ENCODE measurements at places on chromosomes 1 and 21.

DNA sequence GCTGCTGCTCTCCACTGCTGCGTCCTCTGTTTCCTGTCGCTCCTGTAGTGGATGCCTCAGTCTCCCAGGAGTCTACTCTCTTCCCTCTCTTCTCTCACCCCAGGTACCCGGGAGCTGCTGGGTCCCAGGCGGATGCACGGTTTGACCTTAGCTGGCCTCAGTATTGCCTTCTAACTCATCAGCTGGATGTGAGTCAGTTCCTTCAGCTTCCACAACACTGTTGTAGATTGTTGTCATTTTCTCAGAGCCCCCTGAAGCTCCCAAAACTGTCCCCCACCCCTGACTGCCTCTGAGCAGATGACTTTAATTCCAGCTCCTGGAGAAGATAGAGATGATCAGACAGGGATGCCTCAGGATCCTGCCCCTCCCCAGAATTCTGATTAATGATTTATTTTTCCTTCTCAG is 7.2 kb downstream of the CNIH3 start:
- H3K4me3 ChIP-seq: peak overlapping the region; percentile 69
- H3K27me3 ChIP-seq: peaks cover 57% of the 10 kb centered on the region
- no peak for DNase-seq
- H3K36me3 ChIP-seq: peaks cover 12% of the 10 kb centered on the region

DNA sequence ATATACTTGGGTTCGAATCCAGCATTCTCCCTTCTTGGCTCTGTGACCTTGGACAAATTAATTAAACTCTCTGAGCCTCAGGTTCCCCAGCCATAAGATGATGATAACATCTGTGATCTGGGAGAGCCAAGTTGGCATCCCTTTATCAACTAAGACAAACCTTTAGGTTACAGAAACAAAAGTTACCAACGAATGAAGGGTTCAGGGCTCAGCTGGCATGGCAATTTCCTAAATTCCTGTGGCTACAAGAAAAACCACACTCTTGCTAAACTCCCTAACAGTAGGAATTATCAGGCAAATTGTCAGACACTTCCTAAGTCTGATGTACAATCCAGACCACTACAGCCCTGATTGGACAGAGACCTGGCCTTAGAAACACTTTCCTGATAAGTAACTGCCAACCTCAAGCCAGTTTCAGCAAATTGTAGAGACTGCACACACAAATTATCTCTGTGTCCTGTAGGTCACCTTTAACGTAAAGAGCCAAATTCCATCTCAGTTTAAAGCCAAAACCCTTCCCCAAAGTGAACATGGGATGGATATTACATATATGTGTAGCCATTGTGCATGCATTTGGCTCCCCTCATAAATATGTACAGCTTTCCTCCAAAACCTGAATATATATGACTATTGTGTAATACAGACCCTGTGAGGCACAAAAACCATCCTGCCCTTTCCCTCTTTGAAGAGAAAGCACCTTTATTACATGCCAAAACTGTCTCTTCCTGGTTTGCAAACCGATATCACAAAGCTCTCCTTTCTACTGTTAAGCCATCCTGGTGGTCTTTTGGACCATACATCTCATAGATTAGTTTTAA is 39.5 kb upstream of the EDARADD start:
- peaks cover 8% of the 10 kb centered on the region for H3K27me3 ChIP-seq
- no peak overlapping the region for H3K4me3 ChIP-seq
- no peak for DNase-seq
- H3K36me3 ChIP-seq: no peaks in the 10 kb centered on the region
- H3K27ac ChIP-seq: no peak overlapping the region

- DNase-seq: no peak
- H3K27me3 ChIP-seq: peaks cover 38% of the 10 kb centered on the region
- peaks cover 3% of the 10 kb centered on the region for H3K4me1 ChIP-seq
- no peak within 1 kb of the TSS for H3K4me3 ChIP-seq
- H3K36me3 ChIP-seq: no peaks in the 10 kb centered on the region
Measured at GRCh38 chr1:78490861-78491450, at the start of gene PTGFR. Gene PTGFR, plus strand, starts transcription at chr1:78490974. Its CDS starts 1,770 bp downstream, at chr1:78492744.

GRCh38 chr1:183569141-183569540 is 21.1 kb downstream of the NCF2 start:
- no peak overlapping the region for H3K27ac ChIP-seq
- H3K4me1 ChIP-seq: peaks cover 10% of the 10 kb centered on the region

- no peak overlapping the region for H3K27ac ChIP-seq
- H3K36me3 ChIP-seq: no peaks in the 10 kb centered on the region
- H3K4me1 ChIP-seq: peaks cover 13% of the 10 kb centered on the region
- H3K27me3 ChIP-seq: peaks cover 7% of the 10 kb centered on the region
- H3K4me3 ChIP-seq: no peak overlapping the region
Measured at GRCh38 chr1:227793079-227793947, 22.2 kb upstream of the PRSS38 start.

- H3K27me3 ChIP-seq: peaks cover 5% of the 10 kb centered on the region
- H3K4me3 ChIP-seq: no peak overlapping the region
- H3K4me1 ChIP-seq: no peaks in the 10 kb centered on the region
- DNase-seq: no peak
- H3K36me3 ChIP-seq: no peaks in the 10 kb centered on the region
Measured at GRCh38 chr1:222104694-222105392, 363.0 kb upstream of the DUSP10 start.

DNA sequence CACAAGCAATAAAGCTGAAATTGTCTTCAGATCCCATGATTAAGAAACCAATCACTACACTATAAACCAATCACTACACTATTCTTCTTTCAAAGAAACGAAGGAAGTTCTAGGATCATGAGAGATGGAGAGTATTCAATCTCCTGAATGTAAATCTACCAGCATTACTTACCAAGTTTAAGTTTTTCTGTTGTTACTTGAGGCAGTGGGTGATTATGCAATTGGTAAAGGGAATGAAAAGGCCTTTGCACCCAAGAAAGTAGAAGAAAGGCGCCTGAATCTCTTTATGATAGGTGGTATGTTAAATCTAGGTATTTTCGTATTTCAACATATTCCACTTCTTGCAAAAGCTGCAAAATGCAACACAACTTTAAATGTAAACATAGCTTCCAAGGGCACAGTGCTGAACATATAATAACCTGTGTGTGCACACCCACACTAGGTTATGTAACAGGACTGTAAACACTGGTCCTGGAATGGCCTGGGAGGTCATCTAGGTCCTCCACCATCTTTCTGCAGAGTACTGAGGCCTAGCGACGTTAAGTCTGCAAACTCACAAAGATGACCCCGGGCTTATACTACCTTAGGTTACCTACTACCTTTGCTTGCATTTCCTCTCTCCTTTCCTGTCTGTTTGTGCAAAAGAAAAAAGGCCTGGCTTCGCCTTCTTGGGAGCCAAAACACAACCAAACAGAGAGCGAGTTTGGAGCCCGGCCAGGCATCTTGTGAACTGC is 1.1 kb upstream of the UAP1 start:
- no peaks in the 10 kb centered on the region for H3K36me3 ChIP-seq
- peak overlapping the region; percentile 95 for H3K27ac ChIP-seq
- peak overlapping the region; percentile 91 for H3K4me3 ChIP-seq
- DNase-seq: no peak
- H3K4me1 ChIP-seq: peaks cover 35% of the 10 kb centered on the region
- no peaks in the 10 kb centered on the region for H3K27me3 ChIP-seq

- no peaks in the 10 kb centered on the region for H3K4me1 ChIP-seq
- H3K36me3 ChIP-seq: no peaks in the 10 kb centered on the region
- H3K4me3 ChIP-seq: no peak overlapping the region
- H3K27ac ChIP-seq: no peak overlapping the region
- no peaks in the 10 kb centered on the region for H3K27me3 ChIP-seq
- no peak for DNase-seq
Measured at GRCh38 chr1:189616893-189617292, 860.8 kb downstream of the BRINP3 start.

- H3K27ac ChIP-seq: peak overlapping the region; percentile 72
- no peaks in the 10 kb centered on the region for H3K27me3 ChIP-seq
- DNase-seq: no peak
- no peak overlapping the region for H3K4me3 ChIP-seq
Measured at GRCh38 chr1:36269408-36269838, 36.7 kb upstream of the SH3D21 start.

DNA sequence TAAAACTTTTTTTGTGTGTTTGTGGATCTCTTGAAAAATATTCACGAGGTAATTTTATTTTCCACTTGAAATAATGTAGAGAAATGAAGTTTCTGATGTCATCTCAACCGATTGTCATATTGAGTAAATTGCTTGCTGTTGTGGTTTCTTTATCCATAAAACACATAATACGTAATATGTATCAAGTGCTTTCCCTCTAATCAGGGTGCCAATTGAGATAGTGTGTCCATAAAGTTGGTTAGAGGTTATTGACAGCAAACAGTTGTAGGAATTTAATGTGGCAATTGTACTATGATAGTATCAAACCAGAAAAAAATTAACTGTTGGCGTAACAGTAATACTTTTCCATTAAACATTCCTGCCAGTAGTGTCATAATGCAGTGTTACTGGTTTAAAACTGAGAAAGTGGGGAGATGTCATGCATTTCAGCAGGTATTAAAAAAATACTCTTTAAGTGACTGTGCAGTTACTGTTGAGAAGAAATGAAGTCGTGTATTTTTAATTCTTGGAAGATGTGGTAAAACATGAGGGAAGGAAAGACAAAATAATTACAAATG is 38.3 kb downstream of the USP25 start:
- H3K4me3 ChIP-seq: no peak overlapping the region
- no peak for DNase-seq

DNA sequence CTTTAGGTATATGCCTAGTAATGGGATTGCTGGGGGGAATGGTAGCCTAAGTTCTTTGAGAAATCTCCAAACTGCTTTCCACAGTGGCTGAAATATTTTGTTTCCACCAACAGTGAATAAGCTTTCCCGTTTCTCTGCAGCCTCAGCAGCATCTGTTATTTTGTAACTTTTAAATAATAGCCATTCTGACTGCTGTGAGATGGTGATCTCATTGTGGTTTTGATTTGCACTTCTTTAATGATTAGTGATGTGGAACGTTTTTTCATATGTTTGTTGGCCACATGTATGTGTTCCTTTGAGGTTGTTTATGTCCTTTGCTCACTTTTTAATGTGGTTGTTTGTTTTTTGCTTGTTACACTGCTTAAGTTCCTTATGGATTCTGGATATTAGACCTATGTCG is 237.4 kb downstream of the CENPF start:
- no peaks in the 10 kb centered on the region for H3K4me1 ChIP-seq
- H3K36me3 ChIP-seq: no peaks in the 10 kb centered on the region
- H3K4me3 ChIP-seq: no peak overlapping the region
- DNase-seq: no peak
- peaks cover 2% of the 10 kb centered on the region for H3K27me3 ChIP-seq
- no peak overlapping the region for H3K27ac ChIP-seq

DNA sequence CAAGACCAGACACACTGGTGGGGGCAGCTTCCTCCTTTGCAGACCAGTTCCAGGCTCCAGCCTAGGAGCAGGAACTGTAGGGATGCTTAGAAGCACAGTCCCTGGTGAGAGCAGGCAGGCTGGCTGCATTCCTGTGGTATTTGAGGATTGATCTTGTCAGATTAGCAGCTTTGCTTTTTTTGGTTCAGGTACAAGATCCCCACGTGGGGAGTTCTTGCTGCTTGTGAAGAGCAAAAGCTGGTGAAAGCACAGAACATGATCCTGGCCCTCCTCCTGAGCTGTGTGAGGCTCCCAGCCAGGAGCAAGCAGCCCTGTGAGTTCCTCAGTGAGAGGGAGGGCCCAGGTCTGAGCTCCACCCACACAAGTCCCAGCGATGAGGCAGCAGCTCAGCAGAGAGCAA is 75.3 kb upstream of the ARTN start:
- H3K4me3 ChIP-seq: no peak overlapping the region
- H3K4me1 ChIP-seq: peaks cover 10% of the 10 kb centered on the region
- no peak for DNase-seq
- H3K27me3 ChIP-seq: no peaks in the 10 kb centered on the region

DNA sequence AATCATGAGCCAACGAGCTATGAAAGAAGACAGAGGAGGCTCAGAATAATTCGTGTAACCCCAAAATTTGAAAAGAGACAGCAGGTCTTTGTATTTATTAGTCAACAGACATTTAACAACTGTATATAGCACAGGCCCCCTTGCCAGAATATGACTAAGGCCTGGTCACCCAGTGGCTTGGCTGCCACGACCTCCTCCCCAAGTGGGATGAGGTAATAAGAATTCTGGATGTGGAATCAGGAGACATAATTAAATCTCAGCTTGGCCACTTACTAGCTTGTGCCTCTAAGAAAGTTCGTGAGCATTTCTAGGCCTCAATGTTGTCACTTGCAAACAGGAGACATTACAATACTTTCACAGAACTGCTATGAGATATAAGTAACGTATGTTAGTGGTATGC is 134.2 kb upstream of the TNFSF4 start:
- peaks cover 4% of the 10 kb centered on the region for H3K36me3 ChIP-seq
- no peaks in the 10 kb centered on the region for H3K27me3 ChIP-seq
- H3K4me1 ChIP-seq: no peaks in the 10 kb centered on the region
- no peak overlapping the region for H3K27ac ChIP-seq

DNA sequence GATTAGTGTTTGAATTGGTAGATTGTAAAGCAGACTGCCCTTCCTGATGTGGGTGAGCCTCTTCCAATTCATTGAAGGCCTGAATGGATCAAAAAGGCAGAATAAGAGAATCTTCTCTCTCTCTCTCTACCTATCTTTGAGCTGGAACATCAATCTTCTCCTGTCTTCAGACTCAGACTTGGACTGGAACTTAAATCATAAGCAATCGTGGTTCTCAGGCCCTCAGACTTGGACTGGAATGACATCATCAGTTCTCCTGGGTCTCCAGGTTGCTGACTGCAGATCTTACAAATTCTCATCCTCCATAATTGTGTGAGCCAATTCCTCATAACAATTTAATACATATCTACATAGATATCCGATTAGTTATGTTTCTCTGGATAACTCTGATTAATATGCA is 66.8 kb downstream of the IER5 start:
- no peaks in the 10 kb centered on the region for H3K27me3 ChIP-seq
- no peak overlapping the region for H3K27ac ChIP-seq
- peaks cover 54% of the 10 kb centered on the region for H3K4me1 ChIP-seq
- no peak overlapping the region for H3K4me3 ChIP-seq
- no peak for DNase-seq

GRCh38 chr1:40919475-40920011 is 57.4 kb upstream of the CITED4 start:
- H3K4me3 ChIP-seq: no peak overlapping the region
- peaks cover 11% of the 10 kb centered on the region for H3K27me3 ChIP-seq
- no peak overlapping the region for H3K27ac ChIP-seq

GRCh38 chr1:158008630-158009029 is 15.2 kb downstream of the KIRREL1 start:
- no peaks in the 10 kb centered on the region for H3K4me1 ChIP-seq
- DNase-seq: no peak
- no peak overlapping the region for H3K27ac ChIP-seq

DNA sequence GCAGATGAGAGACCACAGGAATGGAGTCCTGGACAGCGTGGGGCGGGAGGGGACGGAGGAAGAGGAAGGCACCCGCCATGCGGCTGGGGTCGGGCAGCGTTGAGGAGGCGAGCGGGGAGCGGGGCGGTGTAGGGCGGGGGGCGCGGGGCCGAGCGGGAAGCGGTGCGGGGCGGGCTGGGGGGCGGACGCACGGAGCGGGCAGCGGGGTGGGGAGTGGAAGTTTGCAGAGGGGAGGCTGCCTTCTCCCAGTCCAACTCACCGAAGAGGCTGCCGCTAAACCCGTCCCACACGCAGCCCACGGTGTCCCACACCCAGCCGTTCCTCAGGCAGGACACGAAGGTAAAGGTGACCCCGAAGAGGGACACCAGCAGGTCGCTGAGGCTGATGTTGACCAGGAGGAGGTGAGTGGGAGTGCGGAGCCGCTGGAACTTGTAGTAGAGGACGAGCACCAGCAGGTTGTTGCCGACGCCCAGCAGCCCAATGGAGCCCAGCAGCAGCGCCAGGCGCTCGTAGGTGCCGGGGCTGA is 483 bp downstream of the CHML start:
- H3K4me1 ChIP-seq: peaks cover 56% of the 10 kb centered on the region
- peak overlapping the region; percentile 90 for H3K4me3 ChIP-seq
- peak overlapping the region; percentile 91 for H3K27ac ChIP-seq
- DNase-seq: no peak

- H3K4me3 ChIP-seq: no peak overlapping the region
- H3K27me3 ChIP-seq: peaks cover 37% of the 10 kb centered on the region
- H3K4me1 ChIP-seq: no peaks in the 10 kb centered on the region
Measured at GRCh38 chr1:171245458-171246064, 2.7 kb upstream of the FMO1 start.
